ENCODE measurements at places on chromosomes 3 and 15. TPM values are rescaled to one million over a fixed set of nuclear protein-coding genes. Genes with fewer than 3 reads are reported as not detected.

Gene ACKR4
- total RNA-seq: 2.7 TPM

Gene DUSP7
- 16.5 TPM for total RNA-seq

Gene IL20RB
- total RNA-seq: 0.23 TPM

Gene CD200R1
- total RNA-seq: 2.2 TPM

Gene CNTN3
- total RNA-seq: 1.5 TPM

Gene GREM1
- total RNA-seq: 2.4 TPM

Gene NANOGP8
- 0.88 TPM for total RNA-seq

Gene CACNA1D
- 36.9 TPM for total RNA-seq

Gene OR5K2
- not detected for total RNA-seq

Gene WNT5A
- total RNA-seq: 22.2 TPM

Gene AHSG
- total RNA-seq: 0.92 TPM

Gene CCR8
- not detected for total RNA-seq

Gene RETNLB
- total RNA-seq: not detected

Gene CHRNB4
- not detected for total RNA-seq

Gene AP4E1
- total RNA-seq: 9.9 TPM

Gene GANC
- 105 TPM for total RNA-seq

Gene RYR3
- total RNA-seq: 0.71 TPM

Gene CP
- total RNA-seq: 89.8 TPM

Gene HAPLN3
- 5.7 TPM for total RNA-seq

Gene HRG
- 0.15 TPM for total RNA-seq

Gene MAPKAPK3
- total RNA-seq: 23.6 TPM

Gene SLC15A2
- 44.6 TPM for total RNA-seq

Gene LSG1
- 26.0 TPM for total RNA-seq

Gene C3orf62
- total RNA-seq: 5.2 TPM

Gene CLDN16
- 0.26 TPM for total RNA-seq

Gene DGKG
- total RNA-seq: 13.7 TPM

Gene FMN1
- 45.2 TPM for total RNA-seq

Gene VPS8
- 184 TPM for total RNA-seq

Gene GOLGA6L10
- total RNA-seq: 2.6 TPM

Gene NR2E3
- 0.26 TPM for total RNA-seq

Gene C3orf80
- total RNA-seq: 0.91 TPM

Gene PLA2G4D
- total RNA-seq: not detected

Gene LCTL
- total RNA-seq: not detected

Gene TNFAIP8L3
- total RNA-seq: 15.4 TPM

Gene GOLGA6L7
- not detected for total RNA-seq

Gene ROPN1
- total RNA-seq: not detected

Gene KBTBD12
- total RNA-seq: 3.1 TPM

Gene IQCF5
- not detected for total RNA-seq

Gene ATP13A5
- total RNA-seq: 1.1 TPM

Gene ECE2
- total RNA-seq: 0.15 TPM

Gene ABI3BP
- 86.7 TPM for total RNA-seq

Gene CCR9
- total RNA-seq: not detected
